Activated CD4-positive, alpha-beta T cell treated with anti-CD3 and anti-CD28 coated beads, Interleukin-2, amount 10 ng/mL, durations not matched to agents 7 days and 5 days (primary cell): ENCODE measurements at places on chromosomes 3 and 15. TPM values are rescaled to one million over a fixed set of nuclear protein-coding genes. Genes with fewer than 3 reads are reported as not detected.

DNA sequence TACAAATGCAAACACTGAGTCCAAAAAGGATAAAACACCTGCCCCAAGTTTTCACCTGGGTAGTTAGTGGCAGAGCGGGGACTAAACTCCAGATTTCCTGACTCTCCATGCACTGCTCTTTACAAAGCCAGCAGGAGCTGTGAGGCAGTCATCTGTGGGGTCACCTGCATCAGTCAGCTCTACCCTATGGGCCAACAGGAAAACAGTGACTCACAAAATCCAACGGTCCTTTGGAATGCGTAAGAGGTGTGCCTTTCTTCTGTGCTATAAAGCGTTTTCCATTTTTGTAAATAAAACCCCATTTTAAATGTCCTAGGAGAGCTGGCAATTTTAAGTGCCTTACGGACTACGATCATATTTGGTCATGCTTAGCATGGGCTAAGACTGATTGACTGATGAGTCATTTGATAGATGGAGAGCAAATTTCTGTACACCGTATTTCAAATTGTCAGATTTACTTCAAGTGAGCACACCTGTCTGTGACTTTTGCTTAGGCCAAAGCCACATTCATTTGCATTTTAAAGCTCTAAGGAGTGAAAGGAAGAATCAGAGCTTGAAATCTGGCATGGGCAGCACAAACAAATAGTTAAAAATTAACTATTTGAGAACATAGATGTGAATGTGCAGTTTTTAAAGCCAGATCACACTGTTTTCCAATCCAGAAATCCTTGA, 4.4 kb upstream of the COL8A1 start:
- no peak for DNase-seq

Gene ARL14
- total RNA-seq: not detected

DNA sequence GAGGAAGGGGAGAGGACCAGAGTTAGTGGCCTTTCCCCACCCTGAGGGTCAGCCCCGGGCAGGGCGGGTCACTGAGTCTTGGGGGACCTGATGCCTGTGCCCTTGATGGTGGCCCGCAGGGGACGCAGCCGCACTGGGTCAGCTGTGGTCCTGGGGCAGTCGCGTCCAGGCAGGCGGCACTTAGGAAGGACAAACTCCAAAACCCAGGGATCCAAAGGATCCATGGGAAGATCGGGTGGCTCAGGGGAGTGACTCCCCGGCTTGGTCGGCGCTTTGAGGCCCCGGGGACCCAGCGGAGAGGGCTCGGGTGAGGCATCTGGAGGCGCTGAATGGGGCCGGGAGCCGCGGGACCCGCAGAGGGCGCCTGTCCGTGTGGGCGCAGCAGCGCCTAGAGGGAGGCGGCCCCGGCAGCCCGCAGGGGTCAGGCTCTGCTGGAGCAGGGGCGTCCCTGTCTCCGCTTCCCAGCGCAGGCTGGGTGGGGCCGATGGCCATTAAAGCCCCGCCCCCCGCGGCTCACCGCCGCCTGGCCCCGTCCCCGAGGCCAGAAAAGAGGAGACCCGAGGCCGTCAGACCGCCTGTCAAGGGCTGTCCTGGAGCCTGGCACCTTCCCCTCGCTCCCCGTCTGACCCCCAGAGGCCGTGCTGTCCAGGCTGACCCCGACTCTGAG, 17.5 kb downstream of the CIDEC start:
- DNase-seq: no peak

- no peak for DNase-seq
Observed at GRCh38 chr3:51268132-51268531, 117.0 kb upstream of the MANF start.

- no peak for DNase-seq
Observed at GRCh38 chr3:121663171-121663847, 2.6 kb upstream of the HCLS1 start.

Gene TUSC7
- not detected for total RNA-seq

- DNase-seq: no peak
Observed at GRCh38 chr3:116118475-116119169, 326.7 kb downstream of the LSAMP start.

Gene CCR3
- not detected for total RNA-seq

- no peak for DNase-seq
Observed at GRCh38 chr3:473033-473800, 276.7 kb downstream of the CHL1 start.

DNA sequence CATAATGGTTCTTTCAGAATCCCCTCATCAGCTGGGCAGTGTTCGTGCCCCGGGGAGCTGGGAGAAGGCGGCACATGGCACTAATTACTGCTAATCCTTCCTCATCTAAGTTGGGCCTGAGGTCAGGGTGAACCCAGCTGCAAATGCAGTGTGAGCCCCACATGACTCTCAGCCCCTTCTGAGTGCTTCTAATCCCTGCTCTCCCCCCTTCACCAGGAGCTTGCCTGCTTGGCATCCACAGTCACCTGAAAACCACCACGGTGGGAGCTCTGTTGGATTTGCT, 455 bp upstream of the TRPM1 start:
- no peak for DNase-seq

Gene ERICH6
- 0.50 TPM for total RNA-seq

Gene RGMA
- 0.25 TPM for total RNA-seq

DNA sequence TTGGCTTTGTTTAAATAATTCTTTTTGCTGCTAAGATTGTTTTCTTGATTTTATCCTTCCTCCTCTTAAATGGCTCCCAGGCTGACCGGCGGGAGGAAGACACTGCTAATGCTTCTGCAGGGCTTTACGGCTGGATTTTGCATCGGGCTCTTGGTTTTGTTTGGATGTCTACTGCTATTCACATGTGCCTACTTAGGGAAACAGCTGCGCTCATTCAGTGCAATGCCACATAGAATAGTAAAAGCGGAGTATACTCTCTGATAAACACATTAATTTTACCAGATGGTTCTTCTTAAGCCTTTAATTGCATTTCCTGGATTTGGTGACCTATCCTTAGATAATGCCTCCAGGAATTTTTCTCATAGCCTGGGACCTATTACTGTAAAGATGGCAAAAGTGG, 146.6 kb downstream of the THSD4 start:
- no peak for DNase-seq

- no peak for DNase-seq
Observed at GRCh38 chr3:177852001-177852807, 654.9 kb upstream of the TBL1XR1 start.

Gene RPUSD3
- total RNA-seq: 49.8 TPM

Gene CLEC3B
- total RNA-seq: 0.37 TPM

Gene ST8SIA2
- total RNA-seq: not detected

Gene HHATL
- total RNA-seq: not detected

Gene FANCD2OS
- not detected for total RNA-seq

DNA sequence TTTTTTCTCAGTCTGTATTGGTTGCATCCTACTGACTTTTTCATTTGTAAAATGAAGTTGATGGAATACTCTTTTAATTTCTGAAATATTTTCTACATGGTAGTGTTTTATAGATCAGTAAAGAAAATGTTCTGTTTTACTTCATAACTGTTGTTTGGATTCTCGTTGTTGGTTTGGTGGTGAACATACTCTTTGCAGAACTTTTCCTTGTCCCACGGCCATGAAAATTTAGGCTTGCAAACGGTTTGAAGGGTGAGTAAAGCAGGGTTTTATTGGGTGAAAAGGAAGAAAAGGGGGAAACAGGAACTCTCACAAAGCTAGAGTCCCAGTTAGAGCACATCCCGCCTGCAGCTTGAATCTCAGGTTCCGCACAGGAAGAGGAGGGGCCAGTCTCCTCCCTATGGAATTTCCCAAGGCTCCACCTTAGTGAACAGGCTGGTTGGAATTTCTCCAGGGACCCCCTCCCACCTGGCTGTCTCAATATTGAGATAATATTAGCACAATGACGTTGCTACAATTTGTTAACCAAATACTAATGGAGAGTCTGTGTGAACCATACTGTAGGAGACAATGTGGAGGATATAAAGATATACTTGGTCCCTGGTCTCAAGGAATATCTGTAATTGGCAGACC, 5.6 kb downstream of the PDCD6IP start:
- no peak for DNase-seq

GRCh38 chr15:79644091-79644490, 212.0 kb downstream of the MINAR1 start:
- DNase-seq: no peak

- DNase-seq: no peak
Observed at GRCh38 chr3:100871306-100871705, 121.9 kb downstream of the ABI3BP start.

Gene ACOX2
- not detected for total RNA-seq

DNA sequence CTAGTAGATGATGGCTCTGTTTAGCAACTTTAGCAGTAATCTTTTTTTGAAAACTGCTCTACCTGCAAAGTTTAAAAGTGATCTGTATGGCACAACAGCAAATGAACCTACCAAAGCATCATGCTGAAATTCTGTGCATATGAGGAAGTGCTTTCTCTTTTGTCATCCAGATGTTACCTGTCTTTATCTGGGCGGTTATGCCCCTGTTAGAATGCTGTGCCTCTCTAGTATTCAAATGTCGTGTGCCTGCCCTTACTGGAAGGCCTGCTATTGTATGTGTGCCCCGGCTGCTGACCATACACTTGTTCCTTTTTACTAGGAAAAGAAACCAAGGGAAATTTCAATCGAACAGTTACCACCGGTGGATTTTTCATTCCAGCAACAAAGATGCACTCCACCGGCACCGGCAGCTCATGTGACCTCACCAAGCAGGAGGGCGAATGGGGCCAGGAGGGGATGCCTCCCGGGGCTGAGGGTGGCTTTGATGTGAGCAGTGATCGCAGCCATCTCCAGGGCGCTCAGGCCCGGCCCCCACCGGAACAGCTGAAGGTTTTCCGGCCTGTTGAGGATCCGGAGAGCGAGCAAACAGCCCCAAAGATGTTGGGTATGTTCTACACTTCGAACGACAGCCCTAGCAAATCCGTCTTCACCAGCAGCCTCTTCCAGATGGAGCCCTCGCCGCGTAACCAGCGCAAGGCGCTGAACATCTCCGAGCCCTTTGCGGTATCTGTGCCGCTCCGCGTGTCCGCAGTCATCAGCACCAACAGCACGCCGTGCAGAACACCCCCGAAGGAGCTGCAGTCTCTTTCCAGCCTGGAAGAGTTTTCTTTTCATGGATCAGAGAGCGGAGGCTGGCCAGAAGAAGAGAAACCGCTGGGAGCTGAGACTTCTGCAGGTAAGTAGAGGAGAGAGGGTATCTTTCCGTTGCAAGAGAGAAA, 61.6 kb downstream of the TMEM39A start:
- no peak for DNase-seq

Gene GNAT1
- not detected for total RNA-seq

Gene SPESP1
- total RNA-seq: 0.50 TPM

DNA sequence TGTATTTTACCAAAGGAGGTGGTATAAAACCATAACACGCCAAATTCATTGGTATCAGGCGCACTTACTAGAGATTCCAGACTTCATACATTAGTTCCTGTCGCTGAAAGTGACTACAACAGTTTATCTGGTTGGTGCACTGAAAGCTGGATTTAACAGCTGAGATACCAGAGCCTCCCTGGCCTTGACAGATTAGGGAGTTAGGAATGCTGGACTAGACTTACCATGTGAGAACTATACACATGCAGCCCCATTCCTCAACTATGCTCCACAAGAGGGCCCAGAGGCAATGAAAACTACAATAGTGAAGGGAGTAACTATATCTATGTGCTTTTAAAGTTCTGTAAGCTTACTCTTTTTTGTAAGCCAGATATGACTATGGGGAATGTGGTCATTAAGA, 174.4 kb downstream of the STAG1 start:
- DNase-seq: no peak

DNA sequence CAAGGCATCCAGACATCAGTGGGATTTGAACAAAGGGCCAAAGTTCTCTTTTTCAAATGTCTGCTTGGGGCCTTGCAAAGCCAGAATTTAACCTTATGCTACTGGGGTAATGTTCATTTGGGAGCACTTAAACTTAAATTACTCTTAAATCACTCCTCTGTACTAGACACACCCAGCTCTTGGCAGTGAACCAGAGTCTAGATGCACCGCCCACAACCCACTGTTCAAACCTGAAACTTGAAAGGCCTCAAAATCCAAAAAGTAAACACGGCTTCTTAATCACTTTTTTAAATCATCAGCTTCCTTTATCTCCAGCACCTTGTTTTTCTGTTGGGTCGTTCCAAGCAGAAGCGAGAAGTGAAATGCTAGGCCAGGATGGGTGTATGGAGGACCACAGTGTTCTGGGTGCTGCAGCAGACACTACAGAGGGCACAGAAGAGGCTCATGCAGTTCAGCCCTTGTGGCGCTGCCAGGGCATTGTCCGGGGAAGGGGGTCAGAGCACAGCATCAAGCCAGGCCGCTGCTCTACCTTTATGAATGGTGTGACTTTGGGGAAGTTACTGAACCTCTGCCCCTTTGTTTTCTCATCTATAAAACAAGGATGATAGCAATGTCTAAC, 28.8 kb downstream of the MECOM start:
- no peak for DNase-seq

GRCh38 chr15:32651229-32651837, 9.8 kb downstream of the SCG5 start:
- DNase-seq: peak; percentile 68

Gene ITPKA
- total RNA-seq: 0.35 TPM

Gene CYP19A1
- total RNA-seq: not detected

Gene GREM1
- total RNA-seq: not detected

DNA sequence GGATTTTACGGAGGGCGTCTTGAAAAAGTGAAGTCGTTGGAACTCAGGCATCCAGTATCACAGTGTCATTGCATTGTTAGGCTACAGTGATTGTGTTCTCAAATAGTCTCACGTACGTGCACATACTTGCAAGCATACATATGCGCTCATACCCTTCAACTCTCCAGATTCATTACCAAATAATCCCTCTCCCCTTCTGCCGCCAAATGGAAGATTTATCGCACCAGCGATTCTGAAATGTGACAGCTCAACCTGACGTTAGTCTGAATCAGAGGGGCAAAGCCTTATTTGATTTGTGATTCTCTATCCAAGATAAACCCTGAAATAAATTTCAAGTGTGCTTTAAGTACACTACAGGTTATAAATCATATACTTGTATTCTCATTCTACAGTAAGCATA, 119.4 kb downstream of the GADL1 start:
- no peak for DNase-seq

Gene ANKUB1
- not detected for total RNA-seq

Gene SOX14
- total RNA-seq: not detected

- DNase-seq: no peak
Observed at GRCh38 chr3:45965653-45966052, 22.4 kb downstream of the CXCR6 start.

Gene SCN10A
- total RNA-seq: not detected
